ENCODE measurements at places on chromosomes 16 and 17.

- no peak for DNase-seq
Observed at GRCh38 chr17:18327093-18327492, 12.0 kb downstream of the SMCR8 start.

GRCh38 chr16:14028202-14028601 lies 42.9 kb upstream of the MRTFB start:
- DNase-seq: no peak

DNA sequence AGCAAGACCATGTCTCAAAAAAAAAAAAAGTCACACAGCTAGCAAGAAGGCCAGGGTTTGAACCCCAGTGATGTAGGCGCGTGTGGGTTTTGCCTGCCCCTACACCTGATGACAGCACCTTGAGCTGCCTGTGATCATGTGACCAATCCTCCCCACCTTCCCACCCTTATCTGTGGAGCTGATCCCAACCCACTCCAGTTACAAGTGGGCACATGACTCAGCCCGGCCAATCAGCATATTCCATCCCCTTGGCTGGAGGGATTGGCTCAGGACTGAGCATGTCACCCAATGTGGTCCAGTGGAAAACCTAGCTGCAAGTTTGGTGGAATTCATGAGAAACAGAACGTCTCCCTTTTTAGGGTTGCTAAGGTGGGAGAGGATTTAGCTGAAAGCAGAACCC lies 6.6 kb downstream of the TMEM114 start:
- DNase-seq: no peak

DNA sequence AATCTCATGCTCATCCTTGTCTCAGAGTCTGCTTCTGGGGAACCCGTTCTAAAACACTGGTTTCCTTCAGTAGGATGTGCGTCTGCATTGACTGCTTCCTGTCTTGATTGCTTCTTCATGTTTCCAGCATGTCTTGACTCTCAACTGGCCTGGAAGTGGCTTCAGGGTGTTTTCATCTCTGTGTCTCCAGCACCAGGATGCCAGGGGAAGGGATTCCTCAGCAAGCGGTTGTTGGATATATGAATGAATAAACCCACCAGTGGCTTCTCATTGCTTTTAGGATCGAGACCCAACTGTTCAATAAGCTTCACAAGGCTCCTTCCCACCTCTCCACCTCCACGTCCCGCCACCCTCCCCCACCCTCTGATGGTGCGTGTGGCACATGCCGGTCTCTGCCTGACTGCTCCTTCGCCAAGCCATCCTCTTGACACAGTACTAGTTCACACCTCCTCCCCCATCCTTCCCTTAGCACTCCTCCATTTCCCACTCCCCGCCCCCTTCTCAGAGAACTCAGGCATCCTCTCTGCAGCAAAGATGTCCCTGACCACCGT lies 14.1 kb upstream of the TNS4 start:
- no peak for DNase-seq

DNA sequence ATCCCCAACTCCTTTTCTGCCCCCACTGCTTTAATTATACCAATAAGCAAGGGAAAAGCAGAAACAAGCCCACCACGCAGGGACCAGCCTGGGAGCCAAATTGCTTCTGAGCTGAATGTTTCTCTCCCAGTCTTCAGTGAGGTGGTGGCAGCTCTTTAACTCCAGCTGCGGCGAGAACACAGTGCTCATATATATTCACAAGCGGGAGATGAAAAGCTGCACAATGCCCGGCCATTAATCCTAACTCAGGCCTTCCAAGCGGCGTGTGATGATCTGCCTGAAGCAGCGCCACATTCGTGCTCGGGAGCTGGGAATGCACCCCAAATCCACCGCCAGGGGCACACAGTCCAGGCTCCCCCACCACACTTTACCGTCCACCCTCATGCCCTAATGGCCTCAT lies 203.7 kb upstream of the SDK2 start:
- no peak for DNase-seq
